GM19239 (cell line): ENCODE measurements at places on chromosomes 16 and 17.

- DNase-seq = no peak
These were observed 20.7 kb downstream of the DRC3 start for GRCh38 chr17:17993366-17993765.

- no peak for DNase-seq
These were observed 17.9 kb downstream of the CASKIN1 start for GRCh38 chr16:2178321-2179106.

DNA sequence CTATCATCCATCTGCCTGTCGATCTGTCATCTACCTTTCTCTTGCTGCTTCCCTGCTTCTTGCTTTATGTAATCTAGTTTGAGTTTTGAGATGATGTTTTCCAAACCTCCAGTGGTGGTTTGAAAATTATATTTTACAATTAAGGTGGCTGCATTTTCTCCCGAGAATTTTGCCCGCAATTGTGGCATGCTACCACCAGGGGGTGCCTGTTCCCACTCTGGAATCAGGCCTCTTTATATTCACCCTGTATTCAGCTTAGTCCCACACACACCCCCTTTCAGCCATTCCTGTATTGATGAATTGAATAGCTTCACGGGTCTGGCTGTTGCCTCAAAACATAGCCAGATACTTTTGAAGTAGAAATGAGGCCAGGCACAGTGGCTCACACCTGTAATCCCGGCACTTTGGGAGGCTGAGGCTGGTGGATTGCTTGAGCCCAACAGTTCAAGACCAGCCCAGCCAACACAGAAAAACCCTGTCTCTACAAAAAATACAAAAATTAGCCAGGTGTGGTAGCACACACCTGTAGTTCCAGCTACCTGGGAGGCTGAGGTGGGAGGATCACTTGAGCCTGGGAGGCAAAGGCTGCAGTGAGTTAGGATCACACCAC, 3.2 kb downstream of the PRSS22 start:
- DNase-seq = no peak

- no peak for DNase-seq
These were observed 11.7 kb downstream of the SPG7 start for GRCh38 chr16:89519881-89520280.

GRCh38 chr17:80196652-80197051, 23.5 kb downstream of the SGSH start:
- no peak for DNase-seq

DNA sequence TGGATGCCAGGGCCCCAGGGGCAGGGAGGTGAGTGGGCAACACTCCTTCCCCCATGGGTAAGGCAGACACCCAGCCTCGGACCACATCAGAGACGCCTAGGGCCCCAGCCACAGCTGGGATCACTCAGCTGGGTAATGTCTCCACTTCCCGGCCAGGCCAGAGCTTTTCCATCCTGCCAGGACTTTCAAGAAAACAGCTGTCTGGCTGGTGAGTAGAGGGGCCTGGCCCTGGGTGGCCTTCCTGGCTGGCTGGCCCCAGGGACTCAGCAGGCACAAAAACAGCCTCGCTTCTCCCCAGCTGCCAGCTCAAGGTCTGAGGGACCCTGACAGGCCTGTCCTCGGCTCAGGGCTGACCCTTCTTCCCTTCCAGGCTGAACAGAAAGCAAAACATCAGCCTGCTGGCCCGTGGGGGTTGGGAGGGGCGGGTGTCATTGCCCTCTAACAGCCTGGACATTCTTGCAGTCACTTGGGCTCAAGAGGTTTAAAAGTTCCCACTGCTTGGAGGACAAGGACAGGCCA, 45.3 kb upstream of the JPH3 start:
- DNase-seq = no peak

DNA sequence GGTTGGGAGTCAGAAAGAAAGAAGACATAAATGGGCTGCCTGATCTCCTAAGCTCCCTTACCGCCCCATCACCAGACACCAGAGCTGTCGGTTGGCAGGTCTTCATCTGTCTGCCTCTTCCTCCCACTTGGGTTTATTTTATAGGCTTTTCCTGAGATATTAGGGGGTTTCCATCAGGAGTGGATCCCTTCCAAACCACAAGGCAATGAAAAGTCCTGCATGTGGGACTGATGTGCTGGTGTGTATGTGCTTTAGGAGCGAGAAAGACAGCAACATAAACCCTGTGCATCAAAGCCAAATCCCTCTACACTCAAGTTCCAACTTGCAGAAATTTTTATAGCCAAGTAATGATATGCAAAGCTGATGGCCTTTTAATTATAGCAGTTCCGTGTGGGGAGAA, 389.5 kb downstream of the SLC39A11 start:
- no peak for DNase-seq

DNA sequence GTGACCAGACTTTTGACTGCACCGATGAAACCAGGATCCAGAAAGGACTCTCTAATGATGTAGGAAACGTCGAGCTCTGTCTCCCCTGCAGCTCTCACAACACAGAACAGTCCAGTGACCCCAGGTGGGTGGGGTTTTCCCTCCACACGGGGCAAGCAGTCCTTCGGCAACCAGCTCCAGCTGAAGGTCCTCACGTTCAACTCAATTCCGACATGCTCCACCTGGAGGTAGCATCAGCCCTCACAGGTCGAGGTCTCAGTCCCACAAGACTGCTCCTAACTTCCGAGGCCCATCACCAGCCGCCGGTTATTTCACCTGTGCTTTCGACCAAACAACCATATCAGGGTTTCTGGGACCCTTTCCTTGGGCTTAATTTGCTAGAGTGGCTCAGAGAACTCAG, 28.2 kb downstream of the ITGAE start:
- DNase-seq = no peak

DNA sequence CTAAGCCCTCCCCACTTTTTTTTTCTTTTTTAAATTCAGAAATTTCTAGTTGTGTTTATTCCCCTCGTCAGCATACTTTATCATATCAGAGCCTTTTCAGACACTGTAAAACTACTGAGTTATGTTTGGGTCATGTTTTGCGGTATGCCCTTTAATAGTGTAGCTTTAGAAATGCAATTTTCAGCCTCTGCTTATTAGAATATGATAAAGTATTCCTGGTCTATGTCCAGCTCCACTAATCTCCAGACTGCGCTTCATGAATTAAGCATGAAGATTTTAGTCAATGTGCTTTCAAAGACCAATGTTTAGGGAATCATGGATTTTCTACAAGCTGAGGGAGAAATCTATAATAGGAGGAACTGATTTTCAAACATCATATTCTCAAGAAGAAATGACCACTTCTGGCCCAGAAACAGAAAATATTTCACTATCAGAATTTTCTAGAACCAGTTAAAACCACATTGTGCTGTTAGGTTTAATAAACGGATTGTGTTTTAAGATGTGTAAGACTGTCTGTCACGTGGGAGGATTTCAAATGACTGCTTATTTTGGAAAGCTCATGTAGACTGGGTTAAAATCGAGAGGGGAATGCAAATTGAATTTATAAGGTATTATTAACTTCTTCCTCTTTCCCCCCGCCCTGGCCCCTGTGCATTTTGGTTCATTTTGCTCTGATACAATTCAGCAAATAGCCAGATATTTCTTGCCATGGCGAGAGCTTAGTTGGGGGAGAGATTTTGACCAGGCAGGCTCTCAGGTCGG, 498.5 kb downstream of the WWOX start:
- DNase-seq = no peak

DNA sequence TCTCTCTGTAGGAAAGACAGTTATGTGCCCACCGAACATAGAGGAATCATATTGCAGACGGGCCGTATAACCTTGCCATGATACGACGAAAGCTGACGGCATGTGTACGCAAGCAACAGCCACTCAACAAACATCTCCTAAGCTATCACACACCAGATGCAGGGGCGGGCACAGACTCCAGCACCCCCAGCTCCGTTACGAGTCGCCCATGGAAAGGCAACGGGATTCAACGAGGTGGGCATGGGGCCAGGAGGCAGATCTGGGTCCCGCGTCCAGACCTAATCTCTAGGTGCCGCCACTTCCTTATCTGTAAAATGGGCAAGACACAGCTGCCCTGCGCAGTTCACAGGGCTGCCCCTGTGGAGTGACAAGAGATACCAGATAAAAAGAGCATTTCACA, 35.6 kb downstream of the ABR start:
- no peak for DNase-seq

- peak; percentile 70 for DNase-seq
These were observed 17.1 kb upstream of the C17orf113 start for GRCh38 chr17:42067371-42068091.

DNA sequence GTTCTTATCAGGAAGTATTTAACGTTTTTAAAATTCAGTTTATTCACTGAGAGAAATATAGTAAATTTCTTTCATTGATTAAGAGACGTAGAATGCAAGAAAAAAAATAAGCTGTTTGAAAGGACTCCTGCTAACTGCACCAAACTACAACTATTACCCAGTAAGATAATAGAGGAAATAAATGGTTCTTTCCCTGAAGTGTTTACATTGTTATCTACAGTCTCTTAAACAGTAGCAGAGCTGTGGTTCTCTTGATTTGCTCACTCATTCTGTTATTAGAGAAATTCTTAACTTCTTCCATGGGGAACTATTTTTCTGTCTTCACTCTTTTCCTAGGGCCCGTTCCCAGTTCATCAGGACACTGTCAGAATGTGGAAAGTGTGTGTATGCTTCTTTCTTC, 973.0 kb downstream of the KCNJ2 start:
- no peak for DNase-seq

GRCh38 chr16:49377196-49377755, 3.7 kb downstream of the C16orf78 start:
- no peak for DNase-seq

DNA sequence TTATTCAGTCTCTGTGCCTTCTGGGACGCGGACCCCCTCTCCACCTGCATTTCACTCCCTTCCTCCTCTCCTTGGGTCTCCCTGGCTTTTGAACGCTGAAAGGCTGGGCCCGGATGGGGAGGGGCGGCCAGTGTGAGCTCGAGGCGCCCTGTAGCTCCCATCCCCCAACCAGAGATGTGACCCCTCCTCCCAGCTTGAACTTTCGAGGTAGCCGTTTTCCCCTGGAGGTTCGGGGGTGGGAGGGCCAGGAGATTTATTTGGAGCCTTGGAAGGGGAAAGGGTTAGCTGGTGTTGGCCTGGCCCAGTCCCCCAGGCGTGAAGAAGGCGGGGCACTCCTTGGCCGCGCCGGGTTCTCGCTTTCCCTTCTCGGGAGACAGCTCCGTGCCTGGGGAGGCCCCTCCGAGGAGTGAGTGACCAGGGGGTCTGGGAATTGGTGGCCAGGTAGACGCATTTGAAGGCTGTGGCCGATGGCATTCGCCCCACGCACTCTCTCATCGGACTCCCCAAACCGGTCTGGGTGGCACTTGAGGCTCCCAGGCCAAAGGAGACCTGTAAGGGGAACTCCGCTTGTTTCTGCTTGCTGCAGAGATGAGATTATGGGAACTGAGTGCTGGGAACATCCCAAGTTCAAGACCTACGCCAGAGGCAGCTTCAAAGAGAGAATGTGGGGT, 942 bp downstream of the LDAF1 start:
- DNase-seq = no peak

DNA sequence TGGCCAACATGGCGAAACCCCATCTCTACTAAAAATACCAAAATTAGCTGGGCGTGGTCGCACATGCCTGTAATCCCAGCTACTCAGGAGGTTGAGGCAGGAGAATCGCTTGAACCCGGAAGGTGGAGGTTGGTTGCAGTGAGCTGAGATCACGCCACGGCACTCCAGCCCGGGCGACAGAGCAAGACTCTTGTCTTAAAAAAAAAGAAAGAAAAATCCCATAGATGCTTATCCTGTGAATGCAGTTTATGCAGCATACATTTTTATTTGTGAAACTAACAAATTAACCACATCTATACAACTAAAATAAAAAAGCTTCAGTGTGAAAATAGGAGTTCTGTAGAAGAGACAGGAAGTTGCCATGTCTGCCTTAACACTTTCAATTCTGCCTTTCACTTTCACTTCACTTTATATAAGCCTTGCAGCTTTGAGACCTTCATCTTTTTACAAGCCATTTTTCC, 7.1 kb downstream of the IGSF6 start:
- no peak for DNase-seq

DNA sequence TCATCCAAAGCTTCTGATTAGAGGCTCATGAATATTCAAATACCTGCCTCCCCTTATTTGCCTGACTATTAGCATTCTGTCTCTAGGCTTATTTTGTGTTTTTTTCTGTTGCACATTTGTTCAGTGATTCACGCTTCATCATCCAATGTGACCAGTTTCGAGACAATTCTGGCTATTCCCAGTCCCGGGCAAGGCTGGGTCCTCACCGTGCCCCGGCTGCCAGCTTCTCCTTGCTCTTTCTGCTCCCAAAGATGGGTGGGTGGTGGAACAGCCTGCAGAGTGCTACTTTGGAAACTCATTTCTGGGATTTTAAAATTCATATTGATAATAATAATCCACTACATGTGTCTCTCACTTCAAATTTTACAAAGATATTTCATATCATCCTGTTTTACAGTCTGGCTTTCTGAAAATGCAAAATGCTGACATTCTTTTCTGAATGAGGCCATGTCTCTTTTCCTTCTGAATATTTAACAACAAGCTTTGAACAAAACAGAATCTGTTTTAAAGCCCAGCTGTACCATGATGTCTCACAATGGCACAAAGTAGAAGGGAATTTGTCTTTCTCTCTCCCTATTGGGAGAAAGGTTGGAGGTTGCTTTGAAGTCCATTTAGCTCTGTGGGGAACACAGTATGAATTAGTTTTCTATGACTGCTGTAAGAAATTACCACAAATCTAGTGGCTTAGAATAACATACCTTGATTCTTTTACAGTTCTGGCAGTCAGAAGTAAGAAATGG, 116.9 kb upstream of the CDH13 start:
- no peak for DNase-seq

- DNase-seq = no peak
These were observed 2.8 kb downstream of the DBNDD1 start for GRCh38 chr16:90016339-90016950.

DNA sequence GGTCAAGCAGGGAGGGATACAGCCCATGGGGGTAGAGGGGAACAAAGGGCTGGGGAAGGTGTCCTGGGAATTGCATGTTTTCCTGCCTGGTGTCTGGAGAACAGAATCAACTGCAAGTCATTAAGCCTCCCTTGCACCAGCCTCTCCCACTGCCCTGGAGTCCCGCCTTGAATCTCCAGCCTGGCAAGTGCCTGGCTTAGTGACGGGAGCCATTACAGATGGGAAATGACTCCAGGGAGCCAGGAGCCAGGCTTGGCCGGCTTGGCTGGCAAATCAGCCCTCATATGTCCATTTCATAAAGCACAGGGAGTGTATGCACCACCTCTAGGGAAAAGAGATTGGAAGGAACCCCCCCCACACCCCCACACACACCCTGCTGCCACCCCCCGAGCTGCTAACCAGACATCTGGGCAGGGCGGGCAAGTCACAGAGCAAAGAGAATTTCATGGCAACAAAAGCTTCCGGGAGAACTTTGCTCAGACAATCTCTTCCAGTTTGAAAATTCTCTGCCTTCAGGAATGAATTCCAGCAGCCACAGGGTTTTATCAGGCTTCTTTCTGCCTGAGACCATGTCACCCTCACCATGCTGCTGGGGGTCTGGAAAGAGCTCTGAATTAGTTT, 127.7 kb downstream of the NTN1 start:
- no peak for DNase-seq

- no peak for DNase-seq
These were observed 1.2 kb downstream of the GRN start for GRCh38 chr17:44346064-44346844.

GRCh38 chr16:72910875-72911274, 137.1 kb downstream of the ZFHX3 start:
- DNase-seq = no peak
